ENCODE measurements at places on chromosomes 16 and 17. TPM values are rescaled to one million over a fixed set of nuclear protein-coding genes. Genes with fewer than 3 reads are reported as not detected.

Gene SNX20
- 64.8 TPM for total RNA-seq

Gene TAC4
- total RNA-seq = not detected

Gene MYL4
- total RNA-seq = not detected

Gene C17orf107
- 1.1 TPM for total RNA-seq

Gene CLEC16A
- 32.8 TPM for total RNA-seq

Gene CCR7
- total RNA-seq = 173 TPM

Gene GPR179
- 0.08 TPM for total RNA-seq

Gene ECI1
- total RNA-seq = 41.1 TPM

Gene MAP2K6
- 11.6 TPM for total RNA-seq

Gene KRTAP2-3
- not detected for total RNA-seq

Gene DPEP3
- total RNA-seq = not detected

Gene DCUN1D3
- 10.0 TPM for total RNA-seq

Gene TNFRSF13B
- not detected for total RNA-seq
